Metanephros (tissue), 2 donors: ENCODE measurements at places on chromosomes 4 and X. TPM values are rescaled to one million over a fixed set of nuclear protein-coding genes. Genes with fewer than 3 reads are reported as not detected.

The CCKAR gene
- total RNA-seq = 0.12 TPM

The PCSK1N gene
- 38.5 TPM for total RNA-seq

The DNAAF6 gene
- total RNA-seq = not detected

The SNX25 gene
- total RNA-seq = 17.7 TPM

The EDA gene
- 11.7 TPM for total RNA-seq

The TMA16 gene
- 20.9 TPM for total RNA-seq

The RENBP gene
- total RNA-seq = 13.3 TPM

The RPGR gene
- total RNA-seq = 15.0 TPM

The SAGE1 gene
- total RNA-seq = not detected

The GLA gene
- 25.6 TPM for total RNA-seq

The GPR101 gene
- total RNA-seq = not detected

The SLC34A2 gene
- total RNA-seq = 17.4 TPM

The TEX11 gene
- not detected for total RNA-seq

The RS1 gene
- total RNA-seq = not detected

The NSDHL gene
- total RNA-seq = 10.8 TPM

The ALB gene
- total RNA-seq = 12.1 TPM

The TXK gene
- total RNA-seq = 4.0 TPM

The F8A2 gene
- not detected for total RNA-seq

The PCDH18 gene
- total RNA-seq = 207 TPM

The ZNF81 gene
- 8.6 TPM for total RNA-seq

The RPL39 gene
- total RNA-seq = 1,011 TPM

The ARHGEF6 gene
- total RNA-seq = 14.5 TPM

The GYPE gene
- 2.2 TPM for total RNA-seq

The MAGEE2 gene
- total RNA-seq = 0.47 TPM

The DUSP9 gene
- total RNA-seq = 72.7 TPM

The RHOXF2 gene
- not detected for total RNA-seq

The BEND4 gene
- total RNA-seq = 1.4 TPM

The LAP3 gene
- total RNA-seq = 66.5 TPM

The ZMAT1 gene
- 7.1 TPM for total RNA-seq

The ACE2 gene
- 16.9 TPM for total RNA-seq

The SLC9B2 gene
- 15.2 TPM for total RNA-seq

The RGN gene
- total RNA-seq = 30.4 TPM

The NHSL2 gene
- total RNA-seq = 9.3 TPM

The GPR173 gene
- total RNA-seq = 13.7 TPM

The TDO2 gene
- total RNA-seq = 2.7 TPM

The GRID2 gene
- 16.8 TPM for total RNA-seq

The NXF2 gene
- not detected for total RNA-seq

The APBB2 gene
- total RNA-seq = 95.2 TPM

The FAT1 gene
- total RNA-seq = 410 TPM

The CLNK gene
- 0.93 TPM for total RNA-seq

The FUNDC1 gene
- total RNA-seq = 13.4 TPM

The ELOVL6 gene
- total RNA-seq = 15.0 TPM

The GPR119 gene
- total RNA-seq = not detected

The MAGED2 gene
- 526 TPM for total RNA-seq

The DCAF8L2 gene
- not detected for total RNA-seq

The ACSL1 gene
- total RNA-seq = 79.7 TPM

The GLOD5 gene
- total RNA-seq = 0.76 TPM

The PHEX gene
- 0.18 TPM for total RNA-seq
